GM04503 (cell line): ENCODE measurements at places on chromosomes 1 and 21.

DNA sequence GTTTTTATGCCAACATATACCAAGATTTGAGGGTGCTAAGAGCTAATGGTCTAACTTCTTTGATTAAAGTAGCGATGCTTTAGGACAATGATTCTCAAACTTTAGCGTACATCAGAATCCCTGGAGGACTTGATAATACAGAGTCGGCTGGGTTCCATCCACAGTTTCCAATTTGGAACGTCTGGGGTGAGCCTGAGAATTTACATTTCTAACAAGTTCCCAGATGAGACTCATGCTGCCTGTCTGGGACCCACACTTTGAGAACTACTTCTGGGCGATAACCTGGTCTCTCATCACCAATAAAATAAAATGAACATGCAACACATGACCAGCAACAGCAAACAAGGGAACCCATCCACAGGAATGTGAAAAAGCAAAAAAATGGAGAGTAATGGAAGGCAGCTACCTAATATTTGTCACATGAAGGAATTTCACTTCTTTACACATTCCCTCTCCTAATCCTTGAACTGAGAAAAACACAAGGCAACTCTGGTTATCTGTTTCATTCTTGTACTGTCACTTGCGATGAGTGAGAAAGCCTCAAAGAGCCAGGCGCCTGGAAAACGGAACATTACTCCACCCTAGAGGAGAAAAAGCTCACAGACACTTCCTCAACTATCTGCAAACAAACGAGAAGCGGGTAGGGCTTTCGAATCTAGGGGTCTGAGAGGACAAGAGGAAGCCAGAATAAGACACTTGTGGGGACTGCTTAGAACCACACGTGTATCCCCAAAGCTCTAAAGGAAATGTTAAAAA is 14.0 kb downstream of the HSF2BP start:
- peak; percentile 41 for DNase-seq

DNA sequence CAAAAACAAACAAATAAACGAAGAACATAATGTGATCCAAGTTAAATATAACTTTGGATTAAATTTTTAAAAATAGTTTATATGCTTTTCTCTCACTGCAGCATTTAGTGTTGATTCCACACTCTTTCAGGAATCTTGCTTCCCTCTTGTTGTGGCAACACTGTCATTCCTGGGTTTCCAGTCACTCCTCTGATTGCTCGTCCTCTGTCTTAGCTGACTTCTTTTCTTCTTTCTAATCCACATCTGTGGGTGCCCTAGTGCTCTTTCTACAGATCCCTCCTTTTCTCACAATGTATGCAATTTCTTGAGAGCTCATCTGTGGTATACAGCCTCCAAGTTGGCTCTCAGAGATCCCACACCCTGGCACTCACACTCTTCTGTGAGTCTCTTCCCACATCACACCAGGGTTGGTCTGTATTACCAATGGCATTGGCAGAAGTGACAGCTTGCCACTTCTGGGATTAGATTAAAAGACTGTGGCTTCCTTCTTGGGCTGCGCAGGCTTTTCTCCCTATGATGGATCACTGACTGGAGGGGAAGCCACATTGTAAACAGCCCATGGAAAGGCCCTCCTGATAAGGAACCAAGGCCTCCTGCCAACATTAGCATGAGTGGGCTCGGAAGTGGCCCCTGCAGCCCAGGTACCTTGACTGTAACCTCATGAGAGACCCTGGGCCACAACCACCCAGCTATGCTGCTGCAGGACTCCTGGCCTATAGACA is 11.5 kb upstream of the MYOC start:
- DNase-seq: peak; percentile 50

DNA sequence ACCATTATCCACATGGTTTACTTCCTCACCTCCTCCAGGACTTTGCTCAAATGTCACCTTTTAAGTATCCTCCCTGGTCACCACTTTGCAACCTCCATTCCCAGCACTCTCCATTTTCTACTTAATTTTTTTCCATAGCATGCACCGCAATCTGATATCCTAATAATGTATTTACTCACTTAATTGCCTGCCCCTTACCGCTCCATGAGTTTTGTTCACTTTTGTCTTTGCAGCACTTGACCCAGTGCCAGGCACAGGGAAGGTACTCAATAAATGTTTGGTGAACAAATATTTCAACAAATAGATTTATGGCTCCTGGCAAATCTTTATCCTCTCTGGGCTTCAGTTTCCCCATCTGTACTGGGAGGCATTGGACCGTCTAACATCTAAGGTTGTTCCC is 53.6 kb downstream of the UBE2T start:
- no peak for DNase-seq

DNA sequence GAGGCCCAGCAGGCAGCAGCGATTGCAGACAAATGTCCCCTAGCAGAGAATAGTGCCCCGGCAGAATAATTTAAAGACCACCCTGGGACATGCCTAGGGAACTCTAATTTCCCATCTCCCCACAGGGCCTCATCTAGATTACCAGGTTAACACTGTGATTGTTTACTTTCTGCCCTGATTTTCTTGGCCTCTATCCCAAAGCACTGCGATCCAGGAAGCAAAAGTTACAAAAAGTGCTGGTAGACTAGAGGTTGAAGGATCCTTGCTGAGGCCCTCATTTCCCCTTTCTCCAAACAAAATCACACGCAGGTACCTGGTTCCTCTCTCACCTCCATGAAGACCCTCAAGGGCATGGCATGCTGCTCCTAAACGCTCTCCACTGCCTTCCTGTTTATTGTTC is 229.7 kb downstream of the C1orf94 start:
- no peak for DNase-seq

- no peak for DNase-seq
Observed at GRCh38 chr1:156804572-156805243, 11.9 kb downstream of the SH2D2A start.

DNA sequence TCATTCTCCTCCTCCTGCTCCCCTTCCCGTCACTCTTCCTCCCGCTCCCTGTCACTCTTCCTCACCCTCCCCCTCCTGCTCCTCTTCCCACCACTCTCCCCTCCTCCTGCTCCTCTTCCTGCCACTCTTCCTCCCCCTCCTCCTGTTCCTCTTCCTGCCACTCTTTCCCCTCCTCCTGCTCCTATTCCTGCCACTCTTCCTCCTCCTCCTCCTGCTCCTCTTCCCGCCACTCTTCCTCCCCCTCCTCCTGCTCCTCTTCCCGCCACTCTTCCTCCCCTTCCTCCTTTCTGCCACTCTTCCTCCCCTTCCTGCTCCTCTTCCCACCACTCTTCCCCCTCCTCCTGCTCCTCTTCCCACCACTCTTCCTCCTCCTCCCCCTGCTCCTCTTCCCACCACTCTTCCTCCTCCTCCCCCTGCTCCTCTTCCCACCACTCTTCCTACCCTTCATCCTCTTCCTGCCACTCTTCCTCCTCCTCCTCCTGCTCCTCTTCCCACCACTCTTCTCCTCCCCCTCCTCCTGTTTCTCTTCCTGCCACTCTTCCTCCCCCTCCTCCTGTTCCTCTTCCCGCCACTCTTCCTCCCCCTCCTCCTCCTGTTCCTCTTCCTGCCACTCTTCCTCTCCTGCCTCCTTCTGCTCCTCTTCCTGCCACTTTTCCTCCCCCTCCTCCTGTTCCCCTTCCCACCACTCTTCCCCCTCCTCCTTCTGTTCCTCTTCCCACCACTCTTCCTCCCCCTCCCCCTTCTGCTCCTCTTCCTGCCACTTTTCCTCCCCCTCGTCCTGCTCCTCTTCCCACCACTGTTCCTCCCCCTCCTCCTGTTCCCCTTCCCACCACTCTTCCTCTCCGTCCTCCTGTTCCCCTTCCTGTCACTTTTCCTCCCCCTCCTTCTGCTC is 28.7 kb upstream of the ARTN start:
- DNase-seq: no peak

GRCh38 chr1:9615316-9616063 is 26.8 kb downstream of the TMEM201 start:
- no peak for DNase-seq

DNA sequence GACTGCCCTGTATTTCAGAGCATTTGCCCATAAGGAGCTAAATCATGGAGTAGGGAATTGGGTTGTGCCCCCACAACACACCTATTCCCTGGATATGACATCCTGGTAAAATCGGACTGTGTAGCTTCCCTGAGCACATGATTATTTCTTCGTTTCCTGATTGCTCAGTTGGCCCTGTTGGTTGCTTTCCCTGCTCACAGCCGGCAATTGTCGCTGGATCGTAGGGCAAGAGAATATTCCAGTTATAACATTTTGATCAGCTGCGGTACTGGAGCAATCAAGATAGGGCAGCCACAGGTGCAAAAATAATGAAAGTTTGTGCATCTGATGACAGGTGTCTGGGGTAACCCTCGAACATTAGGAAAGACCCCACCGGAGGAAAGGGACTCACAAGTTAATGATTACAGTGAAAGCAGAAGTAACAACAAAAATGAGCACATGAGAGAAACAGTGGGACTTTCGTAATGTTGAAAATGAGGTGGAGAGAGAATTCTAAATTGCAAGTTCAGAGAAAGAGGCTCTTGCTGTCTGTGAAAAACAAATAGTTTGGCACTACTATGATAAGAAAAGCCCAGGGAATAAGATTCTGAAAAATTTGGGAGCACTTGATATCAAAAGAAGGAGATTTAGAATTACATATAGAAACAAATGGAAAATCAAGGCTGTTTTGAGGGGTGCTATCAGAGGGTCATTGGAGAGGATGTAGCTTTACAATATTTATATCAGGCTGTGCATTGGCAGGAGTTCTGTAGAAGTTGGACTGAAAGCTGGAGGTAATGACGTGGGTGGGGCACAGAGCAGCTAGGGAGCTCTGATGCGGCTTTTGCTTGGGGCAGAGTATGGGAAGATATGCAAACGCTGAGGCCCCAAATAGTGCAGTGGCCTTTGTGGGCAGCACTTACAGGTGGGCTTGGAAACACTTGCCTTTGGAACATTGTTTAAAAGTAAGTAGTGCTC is at the start of gene MAB21L3:
MAB21L3 (plus strand) TSS at position 833 of the 957 bp plus-strand sequence. CDS start 1,217 bp downstream, outside the sequence.
- DNase-seq: no peak
